ENCODE measurements at places on chromosomes 1 and 21. TPM values are rescaled to one million over a fixed set of nuclear protein-coding genes. Genes with fewer than 3 reads are reported as not detected.

Gene CFH
- 411 TPM for polyA plus RNA-seq

Gene FCMR
- 6.1 TPM for polyA plus RNA-seq

Gene RNF186
- polyA plus RNA-seq: not detected

Gene LCE1D
- not detected for polyA plus RNA-seq

Gene TRAF5
- polyA plus RNA-seq: 20.0 TPM

Gene C1orf87
- polyA plus RNA-seq: not detected

Gene CCSAP
- polyA plus RNA-seq: 3.0 TPM

Gene SPRR2G
- not detected for polyA plus RNA-seq

Gene PKP1
- 2.5 TPM for polyA plus RNA-seq

Gene ORC1
- 0.48 TPM for polyA plus RNA-seq

Gene AMY1A
- polyA plus RNA-seq: not detected

Gene SIPA1L2
- polyA plus RNA-seq: 11.8 TPM

Gene SDE2
- polyA plus RNA-seq: 14.2 TPM

Gene PRMT2
- polyA plus RNA-seq: 145 TPM

Gene AVPR1B
- polyA plus RNA-seq: not detected

Gene KRTAP19-3
- not detected for polyA plus RNA-seq

Gene MYBPH
- polyA plus RNA-seq: not detected

Gene USP25
- 19.1 TPM for polyA plus RNA-seq

Gene NUDT4B
- polyA plus RNA-seq: 4.4 TPM

Gene FOXD2
- 0.19 TPM for polyA plus RNA-seq

Gene DIPK1A
- polyA plus RNA-seq: 22.8 TPM

Gene PLPP3
- polyA plus RNA-seq: 263 TPM

Gene PTCH2
- 2.2 TPM for polyA plus RNA-seq

Gene DNASE2B
- polyA plus RNA-seq: not detected

Gene KLF17
- 1.3 TPM for polyA plus RNA-seq

Gene TTC24
- polyA plus RNA-seq: 0.09 TPM

Gene LCE2C
- not detected for polyA plus RNA-seq

Gene MROH9
- polyA plus RNA-seq: not detected

Gene TENT5C
- polyA plus RNA-seq: 2.3 TPM

Gene LCE6A
- not detected for polyA plus RNA-seq

Gene CHODL
- 1.4 TPM for polyA plus RNA-seq

Gene DPT
- polyA plus RNA-seq: 198 TPM

Gene OR2M3
- polyA plus RNA-seq: not detected

Gene GSTM5
- 25.2 TPM for polyA plus RNA-seq

Gene CHIT1
- not detected for polyA plus RNA-seq
